Fibroblast of skin of left biceps (primary cell): ENCODE measurements at places on chromosomes 2 and 18.

DNA sequence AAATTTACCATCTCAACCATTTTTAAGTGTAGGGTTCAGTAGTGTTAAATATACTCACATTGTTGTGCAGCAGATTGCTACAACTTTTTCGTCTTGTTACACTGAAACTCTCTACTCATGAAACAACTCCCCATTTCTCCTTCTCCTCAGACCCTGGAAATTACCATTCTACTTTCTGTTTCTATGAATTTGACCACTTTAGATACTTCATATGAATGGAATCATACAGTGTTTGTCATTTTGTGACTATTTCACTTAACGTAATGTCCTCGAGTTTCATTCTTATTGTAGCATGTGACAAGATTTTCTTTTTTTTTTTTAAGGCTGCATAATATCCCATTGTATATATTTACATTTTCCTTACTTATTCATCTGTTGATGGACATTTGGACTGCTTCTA is 203.8 kb downstream of the PLCL1 start:
- DNase-seq = no peak

DNA sequence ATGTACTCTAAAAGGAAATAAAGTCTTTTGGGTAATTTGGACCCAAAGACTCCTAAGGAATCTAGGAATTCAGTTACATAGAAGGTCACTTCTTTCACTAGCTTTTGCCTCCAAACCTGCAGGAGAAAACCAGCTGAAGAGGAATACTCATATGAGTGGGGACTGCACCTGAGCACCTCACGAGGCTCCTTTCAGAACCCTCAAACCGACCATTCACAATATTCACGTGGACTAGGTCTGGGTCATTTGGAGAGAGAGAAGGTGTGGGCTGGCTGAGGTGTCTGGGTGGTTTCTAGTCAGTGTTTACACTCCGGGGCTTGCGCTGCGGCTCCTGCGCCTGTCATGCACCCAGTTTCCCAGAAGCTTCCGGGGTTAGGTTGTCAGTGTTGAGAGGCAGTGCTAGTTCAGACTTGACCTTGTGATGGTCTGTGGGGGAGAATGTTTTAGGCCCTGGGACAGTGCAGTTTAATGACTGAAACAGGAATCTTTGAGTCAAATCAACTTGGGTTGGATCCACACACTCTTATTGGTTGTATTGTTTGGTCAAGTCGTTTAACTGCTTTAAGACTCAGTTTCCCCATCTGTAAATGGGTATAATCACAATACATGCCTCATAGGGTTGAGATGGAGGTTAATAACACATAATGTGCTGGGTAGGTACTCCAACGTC is 78.4 kb downstream of the LIMS1 start:
- DNase-seq = no peak

GRCh38 chr2:15311201-15311907 is 249.8 kb downstream of the NBAS start:
- no peak for DNase-seq

DNA sequence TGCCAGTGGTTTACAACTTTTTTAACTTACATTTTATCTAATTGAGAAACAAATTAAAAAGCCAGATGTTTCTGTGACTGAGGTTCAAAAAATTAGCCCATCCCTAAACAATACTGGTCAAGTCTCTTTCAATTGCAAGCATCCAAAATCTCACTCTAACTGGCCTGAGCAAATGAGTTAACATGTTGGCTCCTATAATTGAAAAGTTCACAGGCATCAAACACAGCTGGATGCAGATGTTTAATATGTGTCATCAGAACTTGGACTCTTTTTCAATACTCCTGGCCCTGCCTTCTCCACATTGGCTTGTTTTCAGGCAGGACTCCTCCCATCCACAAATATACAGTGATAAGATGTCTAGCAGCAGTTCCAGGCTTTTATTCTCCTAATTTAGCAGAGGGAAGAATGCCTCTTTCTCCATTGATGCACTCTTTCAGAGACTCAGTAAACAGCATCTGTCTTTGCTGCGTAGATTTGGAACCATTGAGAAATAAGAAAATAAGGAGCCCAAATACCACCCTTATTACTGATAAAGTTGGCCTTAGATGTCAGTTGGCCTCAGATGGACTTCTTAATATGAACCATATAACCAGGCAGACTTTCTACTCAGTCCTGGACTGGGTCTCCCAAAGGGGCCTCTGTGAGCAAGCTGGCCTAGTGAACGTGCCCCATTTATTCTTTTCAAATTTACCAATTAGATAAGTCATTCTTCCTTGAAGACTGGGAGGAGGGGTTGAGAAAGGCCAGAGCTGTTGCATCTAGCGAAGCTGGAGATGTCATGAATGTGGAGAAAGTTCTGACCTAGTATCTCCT is 30.4 kb upstream of the FN1 start:
- no peak for DNase-seq

DNA sequence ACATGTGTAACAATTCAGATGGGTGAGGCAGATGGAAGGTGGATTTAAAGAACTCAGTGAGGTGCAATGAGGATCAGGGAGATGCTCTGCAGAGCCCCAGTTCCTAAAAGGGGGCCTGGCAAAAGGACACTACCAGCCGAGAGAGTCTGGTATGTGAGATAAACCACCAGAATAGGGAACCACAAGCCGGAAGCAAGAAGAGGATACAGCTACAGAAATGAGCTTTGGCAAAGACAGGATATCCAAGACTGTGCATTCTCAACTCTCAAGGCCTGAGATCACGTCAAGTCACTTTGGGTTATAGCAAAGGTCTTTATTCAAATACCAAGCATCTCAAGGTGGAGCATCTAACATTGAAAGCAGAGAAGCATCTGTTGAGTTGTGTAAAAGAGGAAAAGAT is 293.5 kb downstream of the ARHGAP15 start:
- DNase-seq = no peak

DNA sequence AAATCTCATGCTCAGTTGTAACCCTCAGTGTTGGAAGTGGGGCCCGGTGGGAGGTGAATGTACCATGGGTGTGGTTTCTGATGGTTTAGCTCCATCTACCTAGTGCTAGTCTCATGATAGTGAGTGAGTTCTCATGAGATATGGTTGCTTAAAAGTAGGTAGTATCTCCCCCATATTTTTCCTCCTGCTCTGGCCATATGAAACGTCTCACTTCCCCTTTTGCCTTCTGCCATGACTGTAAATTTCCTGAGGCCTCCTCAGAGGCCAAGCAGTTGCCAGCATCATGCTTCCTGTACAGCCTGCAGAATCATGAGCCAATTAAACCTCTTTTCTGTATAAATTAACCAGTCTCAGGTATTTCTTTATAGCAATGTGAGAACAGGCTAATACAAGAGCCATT is 62.8 kb upstream of the RNF152 start:
- DNase-seq = no peak

- no peak for DNase-seq
These were observed 122.9 kb downstream of the METTL8 start for GRCh38 chr2:171310889-171311288.

- no peak for DNase-seq
These were observed 49.9 kb upstream of the SLC14A2 start for GRCh38 chr18:45565280-45565970.

DNA sequence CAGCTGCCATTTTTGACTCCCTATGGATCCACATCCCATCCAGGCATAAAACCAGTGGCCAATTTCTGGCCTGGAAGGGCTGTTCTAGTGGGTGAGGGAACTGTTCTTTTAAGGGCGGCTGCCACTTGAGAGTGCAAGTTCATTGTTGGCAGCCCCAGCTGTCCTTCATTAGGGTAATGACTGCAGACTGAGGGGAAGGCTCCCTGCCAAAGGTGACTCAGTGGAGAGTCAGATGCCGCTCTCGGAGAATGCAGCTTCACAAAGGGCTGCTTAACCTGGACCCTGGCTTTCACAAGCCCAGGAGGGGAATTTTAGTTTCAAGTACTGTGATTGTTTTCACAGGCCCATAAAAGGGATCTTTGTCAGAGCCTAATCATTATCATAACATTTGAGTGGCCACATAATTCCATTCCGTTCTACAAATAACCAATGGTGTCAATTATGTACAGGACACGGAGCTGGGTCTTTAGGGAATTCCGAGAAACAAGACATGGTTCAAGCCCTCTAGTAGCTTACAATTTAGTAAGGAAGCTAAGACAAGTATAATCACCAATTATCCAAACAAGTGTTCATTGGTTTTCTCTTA is 235.7 kb downstream of the CDCA7 start:
- DNase-seq = peak; percentile 80

- no peak for DNase-seq
These were observed 3.4 kb upstream of the ALPP start for GRCh38 chr2:232375164-232375563.

DNA sequence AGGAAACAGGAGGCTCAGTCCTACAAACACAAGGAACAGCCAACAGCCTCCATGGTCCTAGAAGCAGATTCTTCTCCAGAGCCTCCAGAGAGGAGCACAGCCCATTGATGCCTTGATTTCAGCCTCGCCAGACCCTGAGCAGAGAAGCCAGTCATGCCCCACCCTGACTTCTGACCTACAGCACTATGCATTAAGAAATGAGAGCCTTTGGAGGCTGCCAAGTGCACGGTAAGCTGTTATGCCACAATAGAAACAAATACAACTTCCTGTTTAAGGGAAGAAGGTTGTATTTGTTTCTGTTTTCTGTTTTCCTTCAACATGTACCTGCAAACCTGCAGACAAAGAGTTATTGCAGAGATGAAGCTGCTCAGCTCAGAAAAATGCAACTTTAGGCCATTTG is 181.3 kb upstream of the AGAP1 start:
- DNase-seq = no peak

DNA sequence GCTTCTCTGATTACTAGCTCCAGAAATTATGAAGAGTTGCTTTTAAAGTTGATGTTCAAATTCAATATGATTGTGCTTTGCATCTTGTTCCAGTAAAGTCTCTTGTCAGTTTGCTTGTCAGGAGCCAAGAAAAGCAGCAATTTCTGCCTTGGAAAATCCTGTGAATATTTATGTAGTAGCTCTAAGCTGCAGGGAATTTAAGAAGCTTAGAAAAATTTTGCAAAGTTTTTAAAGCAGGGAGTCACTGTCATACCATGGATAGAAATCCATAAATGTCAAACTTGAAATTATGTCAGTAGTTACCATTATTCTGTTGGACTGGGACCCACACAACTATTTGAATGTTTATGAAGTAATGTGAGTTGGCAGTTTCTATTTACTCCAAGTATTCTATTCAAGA is 169.3 kb downstream of the TMEM200C start:
- DNase-seq = no peak

DNA sequence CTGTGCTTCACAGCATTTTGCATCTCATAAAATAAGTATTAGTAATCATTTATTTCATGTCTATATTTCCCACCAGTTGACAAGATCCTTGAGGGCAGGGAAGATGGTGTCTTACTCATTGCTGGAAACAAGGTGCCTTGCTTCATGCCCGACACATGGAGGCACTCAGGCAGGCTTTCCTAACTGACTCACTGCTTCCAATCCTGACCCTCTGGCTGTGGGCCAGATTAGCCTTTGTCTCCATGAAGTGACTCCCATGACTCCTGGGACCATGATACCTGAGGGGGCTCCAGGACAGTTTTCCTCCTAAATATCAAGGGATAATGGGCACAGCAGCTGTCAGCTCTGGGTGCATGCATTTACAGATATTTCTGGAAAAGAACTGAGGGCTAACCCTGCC is 275.1 kb downstream of the AGPS start:
- DNase-seq = no peak

GRCh38 chr2:70258532-70258875 is 567 bp downstream of the PCYOX1 start:
- DNase-seq = no peak

- no peak for DNase-seq
These were observed 89.3 kb upstream of the NCKAP5 start for GRCh38 chr2:133657591-133657990.

- no peak for DNase-seq
These were observed 19.0 kb downstream of the PLEKHM3 start for GRCh38 chr2:208006337-208006736.

GRCh38 chr2:54568876-54569321 is 112.8 kb downstream of the SPTBN1 start:
- no peak for DNase-seq

GRCh38 chr18:49898421-49898820 is 85.1 kb upstream of the ACAA2 start:
- peak; percentile 22 for DNase-seq

GRCh38 chr2:149739171-149739882 is 151.8 kb upstream of the MMADHC start:
- no peak for DNase-seq

DNA sequence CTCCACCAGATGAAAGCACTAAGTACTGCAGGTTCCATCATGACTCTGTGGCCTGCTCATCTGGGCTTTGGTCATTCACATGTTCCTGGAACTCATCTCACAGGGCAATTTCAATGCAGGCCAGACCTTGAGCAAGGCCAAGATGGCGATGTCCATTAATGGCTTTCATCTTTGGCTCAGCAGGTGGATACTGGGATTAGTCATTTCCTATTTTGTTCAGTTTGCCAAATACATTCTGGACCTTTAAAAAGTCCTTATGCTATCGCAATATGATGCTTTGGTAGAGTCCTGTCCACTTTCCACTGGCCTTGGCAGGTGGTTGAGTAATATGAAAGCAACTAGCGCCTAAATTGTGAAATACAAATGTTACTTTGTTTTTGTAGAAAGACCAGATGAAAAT is 170.1 kb upstream of the REV1 start:
- DNase-seq = no peak

- no peak for DNase-seq
These were observed 4.8 kb downstream of the PSMD14 start for GRCh38 chr2:161312996-161313395.

DNA sequence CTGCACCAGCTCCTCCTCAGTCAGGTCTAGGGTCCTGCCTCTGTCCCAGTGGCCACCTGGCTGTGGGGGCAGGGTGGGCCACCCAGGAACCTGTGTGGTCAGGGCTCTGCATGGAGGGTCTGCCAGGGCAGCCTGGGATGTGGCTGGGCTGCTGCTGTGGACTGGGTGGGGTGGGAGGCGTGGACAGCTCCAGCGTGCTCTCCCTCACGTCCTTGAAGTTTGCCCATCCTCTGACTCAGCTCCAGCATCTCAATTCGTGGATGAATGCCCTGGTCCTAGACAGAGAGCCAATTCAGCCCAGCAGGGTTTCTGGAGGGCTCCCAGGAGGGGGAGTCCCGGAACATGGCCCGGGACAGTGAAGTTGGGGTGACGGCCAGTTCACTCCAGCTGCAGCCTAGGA is 64.3 kb upstream of the EPAS1 start:
- no peak for DNase-seq
